Stimulated activated CD4-positive, alpha-beta T cell treated with anti-CD3 and anti-CD28 coated beads, Interleukin-12 subunit alpha, Interleukin-12 subunit beta, amount 100 ng/mL, for 48 hours (primary cell): ENCODE measurements at places on chromosomes 5 and 9.

DNA sequence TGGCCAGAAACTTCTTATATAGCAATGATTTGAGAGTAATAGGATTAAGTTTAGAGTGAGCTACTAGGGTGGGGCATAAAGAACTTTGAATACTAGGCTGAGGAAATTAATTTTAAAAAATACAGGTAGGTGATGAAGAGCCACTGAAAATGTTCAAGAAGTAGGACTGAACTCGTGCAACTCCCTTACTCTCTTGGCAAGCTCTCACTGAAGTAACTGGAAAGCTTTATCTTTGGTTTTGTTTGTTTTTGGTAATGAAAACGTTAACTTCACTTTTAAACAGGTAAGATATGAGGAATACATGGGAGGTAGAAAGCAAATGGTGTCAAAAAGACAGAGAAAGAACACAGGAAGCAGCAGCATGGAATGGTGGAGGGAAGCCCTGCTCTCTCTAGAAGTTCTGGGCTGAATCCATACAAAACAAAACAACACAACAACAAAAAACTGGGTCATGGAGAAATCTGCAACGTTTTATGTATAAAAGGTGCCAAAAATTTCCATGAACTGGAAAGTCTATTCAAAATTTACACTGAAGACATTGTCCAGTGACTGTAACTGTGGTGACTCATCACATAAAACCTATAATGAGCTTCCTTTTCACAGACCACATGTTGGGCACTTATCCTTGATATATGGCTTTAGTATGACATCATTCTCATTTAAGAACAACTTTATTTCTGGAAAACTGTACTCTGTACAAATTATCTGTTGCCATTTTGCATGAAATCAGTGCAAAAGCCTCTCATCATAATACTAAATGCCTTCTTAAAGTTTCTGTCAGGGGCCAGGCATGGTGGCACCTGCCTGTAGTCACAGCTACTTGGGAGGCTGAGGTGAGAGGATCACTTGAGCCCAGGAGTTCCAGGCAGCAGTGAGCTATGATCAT, 91.2 kb upstream of the CHD1 start:
- no peak for DNase-seq

DNA sequence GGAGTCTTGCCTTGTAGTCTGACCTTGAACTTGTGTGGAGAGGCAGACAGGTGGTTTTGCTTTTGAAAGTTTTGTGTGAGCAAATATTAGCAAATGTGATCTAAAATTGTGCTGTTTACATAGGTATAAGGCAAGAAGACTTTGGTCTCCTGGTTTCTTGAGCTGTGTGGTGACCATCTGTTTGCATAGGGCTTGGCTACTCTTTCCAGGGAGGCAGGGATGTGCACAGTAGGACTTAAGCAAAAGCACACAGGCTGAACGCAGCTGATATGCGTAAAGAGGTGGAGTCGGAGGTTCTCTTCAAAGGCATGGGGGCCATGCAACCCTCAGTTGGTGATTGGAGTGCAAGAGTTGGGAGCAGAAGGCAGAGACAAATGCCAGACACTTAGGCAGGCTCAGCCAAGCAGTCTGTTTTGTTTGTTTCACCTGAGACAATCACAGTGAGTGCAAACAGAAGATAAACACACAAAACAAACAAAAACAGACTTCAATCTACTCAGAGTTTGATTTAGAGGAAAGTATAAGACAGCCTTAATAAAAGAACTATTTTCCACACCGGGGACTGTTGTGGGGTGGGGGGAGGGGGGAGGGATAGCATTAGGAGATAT, 744.2 kb downstream of the MTRR start:
- DNase-seq, result no peak

DNA sequence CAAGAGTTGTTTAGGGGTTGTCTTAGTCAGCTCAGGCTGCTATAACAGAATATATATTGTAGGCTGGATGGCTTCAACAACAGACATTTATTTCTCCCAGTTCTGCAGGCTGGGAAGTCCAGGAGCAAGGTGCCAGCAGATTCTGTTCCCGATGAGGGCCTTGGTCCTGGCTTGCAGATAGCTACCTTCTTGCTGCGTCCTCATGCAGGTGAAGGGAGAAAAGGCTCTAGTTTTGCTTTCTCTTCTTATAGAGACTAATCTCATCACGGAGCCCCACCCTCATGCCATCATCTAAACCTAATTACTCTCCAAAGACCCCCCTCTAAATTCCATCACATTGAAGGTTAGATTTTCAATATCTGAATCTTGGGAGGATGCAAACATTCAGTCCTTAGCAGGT, 246.0 kb upstream of the ANKRD55 start:
- no peak for DNase-seq

- DNase-seq, result no peak
Measured at GRCh38 chr5:180594311-180595045, 3.2 kb upstream of the SCGB3A1 start.

GRCh38 chr9:124256517-124257069, 1.2 kb upstream of the NEK6 start:
- DNase-seq, result no peak

- no peak for DNase-seq
Measured at GRCh38 chr5:54799645-54800044, 185.7 kb downstream of the ESM1 start.

DNA sequence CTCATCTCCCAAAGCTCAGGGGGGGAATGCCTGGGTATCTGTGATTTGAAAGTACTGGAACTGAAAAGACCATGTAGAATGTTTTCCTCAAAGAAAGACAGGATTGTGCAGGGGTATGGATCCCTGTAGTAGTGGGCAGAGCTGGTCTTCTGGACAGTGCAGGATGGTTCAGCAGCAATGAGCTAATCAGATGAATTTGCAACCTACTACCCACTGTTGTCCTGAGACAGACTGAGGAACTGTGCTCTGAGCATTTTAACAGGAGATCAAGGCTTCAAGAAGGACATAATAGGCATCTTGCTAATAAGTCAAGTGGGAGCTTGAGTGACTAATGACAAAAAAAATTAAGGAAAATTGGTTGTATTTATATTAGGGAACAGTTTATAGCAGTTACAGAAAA, 61.7 kb downstream of the FYB1 start:
- DNase-seq, result no peak

DNA sequence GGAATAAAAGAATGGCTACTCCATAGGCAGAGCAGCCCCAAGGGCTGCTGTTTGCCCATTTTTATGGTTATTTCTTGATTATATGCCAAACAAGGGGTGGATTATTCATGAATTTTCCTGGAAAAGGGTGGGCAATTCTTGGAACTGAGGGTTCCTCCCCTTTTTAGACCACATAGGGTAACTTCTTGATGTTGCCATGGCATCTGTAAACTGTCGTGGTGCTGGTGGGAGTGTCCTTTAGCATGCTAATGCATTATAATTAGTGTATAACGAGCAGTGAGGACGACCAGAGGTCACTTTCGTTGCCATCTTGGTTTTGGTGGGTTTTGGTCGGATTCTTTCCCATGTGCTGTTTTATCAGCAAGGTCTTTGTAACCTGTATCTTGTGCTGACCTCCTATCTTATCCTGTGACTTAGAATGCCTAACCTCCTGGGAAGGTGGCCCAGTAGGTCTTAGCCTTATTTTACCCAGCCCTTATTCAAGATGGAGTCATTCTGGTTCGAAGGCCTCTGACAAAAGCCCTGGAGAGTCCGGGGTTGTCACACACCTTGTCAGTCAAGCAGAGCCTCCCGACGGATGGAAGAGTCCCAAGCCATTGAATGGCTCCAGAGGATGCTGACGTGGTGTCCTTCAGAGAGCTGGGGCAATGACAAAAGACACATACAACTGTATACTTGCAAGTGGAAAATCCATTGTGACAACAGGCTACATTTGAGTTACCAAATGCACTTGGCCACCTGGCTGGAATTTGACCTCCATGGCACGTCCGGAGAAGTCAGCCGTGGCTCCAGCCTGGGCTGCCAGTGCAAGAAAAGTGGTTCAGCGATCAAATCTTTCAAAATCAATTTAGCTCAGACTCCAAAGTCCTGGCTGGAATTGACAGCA, 67.1 kb upstream of the CLINT1 start:
- no peak for DNase-seq

DNA sequence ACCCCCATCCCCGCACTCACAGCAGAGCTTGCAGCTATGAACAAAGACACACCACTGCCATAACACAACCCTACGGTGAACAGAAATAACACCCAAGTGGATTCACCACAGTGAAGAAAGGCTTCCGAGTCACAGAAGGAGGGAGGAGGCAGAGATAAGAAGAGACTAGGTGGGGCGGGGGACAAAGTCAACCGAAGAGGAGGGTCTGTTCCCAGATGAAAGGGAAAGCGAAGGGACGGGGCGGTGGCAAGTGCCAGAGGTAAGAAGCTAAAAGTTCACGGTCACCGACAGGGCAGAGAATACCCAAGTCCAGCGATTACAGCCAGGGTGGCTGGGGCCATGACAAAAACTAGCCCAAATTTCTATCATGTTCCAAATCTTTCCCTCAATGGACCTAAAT, 21.0 kb downstream of the EPB41L4B start:
- DNase-seq, result no peak

GRCh38 chr5:38384396-38384795, 126.0 kb downstream of the EGFLAM start:
- DNase-seq, result no peak
